ENCODE measurements at places on chromosomes 5 and 9. TPM values are rescaled to one million over a fixed set of nuclear protein-coding genes. Genes with fewer than 3 reads are reported as not detected.

DNA sequence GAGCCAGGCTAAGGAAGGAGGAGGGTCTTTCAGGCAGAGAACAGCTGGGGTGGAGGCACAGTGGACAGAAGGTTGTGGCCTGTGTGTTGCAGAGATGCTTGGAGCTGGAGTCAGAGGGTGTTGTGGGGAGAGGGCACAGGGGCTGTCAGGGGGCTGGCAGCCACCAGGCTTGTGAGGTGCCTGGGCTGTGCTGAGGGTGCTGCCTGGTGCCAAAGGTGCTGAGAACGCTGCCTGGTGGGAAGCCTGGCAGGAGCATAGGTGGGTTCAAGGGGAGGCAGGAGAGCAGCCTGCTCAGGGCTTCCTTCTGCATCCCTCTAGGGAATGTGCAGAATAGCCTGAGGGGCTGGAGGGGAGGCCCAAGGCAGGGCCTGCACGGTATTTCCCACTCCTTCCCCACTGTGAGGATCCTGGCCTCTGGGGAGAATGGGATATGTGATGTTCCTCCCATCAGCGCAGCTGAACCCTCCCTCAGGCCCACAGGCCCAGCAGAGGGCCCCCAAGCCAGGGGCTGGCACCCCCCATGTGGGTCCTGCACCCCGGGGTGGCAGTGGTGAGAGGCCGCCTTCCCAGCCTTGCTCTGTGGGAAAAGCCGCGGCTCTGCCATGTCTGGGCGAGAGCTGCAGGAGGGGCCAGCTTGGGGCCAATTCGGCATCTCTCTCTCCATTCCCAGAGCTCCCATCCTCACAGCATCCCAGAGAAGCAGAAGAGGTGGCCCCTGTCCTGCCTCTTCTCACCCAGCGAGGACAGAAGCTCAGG, 76.3 kb downstream of the CACNA1B start:
- no peak for DNase-seq

NIPAL4 gene
- not detected for total RNA-seq

GLRA1 gene
- total RNA-seq: not detected

FREM1 gene
- total RNA-seq: not detected

GRCh38 chr5:179227580-179228311, 117.5 kb downstream of the ADAMTS2 start:
- DNase-seq: no peak

DNA sequence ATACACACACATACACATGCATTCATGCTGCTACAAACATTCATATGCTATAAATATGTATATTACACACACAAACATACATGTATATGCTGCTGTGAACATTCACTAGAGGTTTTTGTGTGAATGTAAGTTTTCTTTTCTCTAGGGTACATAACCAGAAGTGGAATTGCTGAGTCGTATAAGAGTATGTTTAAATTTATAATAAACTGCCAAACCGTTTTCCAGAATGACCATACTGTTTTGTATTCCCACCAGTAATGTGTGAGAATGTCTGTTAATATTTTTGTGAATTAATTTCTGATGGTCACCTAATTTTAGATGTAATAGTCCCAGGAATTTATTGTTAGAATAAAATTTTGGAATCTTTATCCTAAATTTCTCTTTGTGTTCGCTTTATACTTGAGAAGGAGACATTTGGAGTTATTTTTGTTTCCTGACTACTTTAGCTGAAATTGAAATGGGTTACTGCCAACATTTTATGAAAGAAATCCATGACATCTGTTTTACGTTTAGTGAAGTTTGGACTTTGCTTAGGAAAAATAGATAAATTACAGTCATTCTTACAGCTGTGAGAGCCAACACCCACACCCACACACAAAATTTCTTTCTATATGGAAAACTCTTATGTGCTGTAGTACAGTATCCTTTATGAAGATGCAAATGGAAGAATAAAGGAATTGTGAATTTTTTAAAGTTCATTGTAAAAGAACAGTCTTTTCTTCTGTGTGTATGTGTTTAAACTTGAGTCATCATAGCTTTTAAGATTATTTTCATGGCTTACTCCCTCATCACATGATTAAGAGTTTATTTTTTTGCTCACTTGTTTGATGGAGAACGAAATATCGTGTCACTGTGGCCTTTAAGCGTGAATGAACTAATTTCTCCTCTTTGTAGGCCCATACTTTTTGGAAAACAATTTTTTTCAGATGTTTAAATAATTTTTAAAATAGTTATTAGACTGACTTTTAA, 24.3 kb downstream of the CENPP start:
- no peak for DNase-seq

DNA sequence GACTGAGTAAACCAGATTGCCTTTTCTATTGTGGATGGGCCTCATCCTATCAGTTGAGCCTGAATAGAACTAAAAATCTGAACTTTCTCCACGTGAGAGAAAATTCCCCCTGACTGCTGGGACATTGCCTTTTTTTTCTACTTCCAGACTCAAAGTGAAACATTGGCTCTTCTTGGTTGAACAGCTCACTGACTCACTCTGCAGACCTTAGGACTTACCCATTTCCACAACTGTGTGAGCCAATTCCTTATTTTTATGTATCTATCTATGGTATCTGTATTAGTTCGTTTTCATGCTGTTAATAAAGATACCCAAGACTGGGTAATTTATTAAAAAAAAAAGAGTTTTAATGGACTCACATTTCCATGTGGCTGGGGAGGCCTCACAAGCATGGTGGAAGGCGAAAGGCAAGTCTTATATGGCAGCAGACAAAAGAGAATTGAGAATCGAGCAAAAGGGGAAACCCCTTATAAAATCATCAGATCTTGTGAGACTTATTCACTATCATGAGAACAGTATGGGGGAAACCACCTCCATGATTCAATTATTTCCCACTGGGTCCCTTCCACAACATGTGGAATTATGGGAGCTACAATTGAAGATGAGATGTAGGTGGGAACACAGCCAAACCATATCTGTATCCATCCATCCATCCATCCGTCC, 306.7 kb upstream of the SLC24A2 start:
- no peak for DNase-seq

GRCh38 chr5:439181-439580, 3.8 kb upstream of the EXOC3 start:
- DNase-seq: no peak

DNA sequence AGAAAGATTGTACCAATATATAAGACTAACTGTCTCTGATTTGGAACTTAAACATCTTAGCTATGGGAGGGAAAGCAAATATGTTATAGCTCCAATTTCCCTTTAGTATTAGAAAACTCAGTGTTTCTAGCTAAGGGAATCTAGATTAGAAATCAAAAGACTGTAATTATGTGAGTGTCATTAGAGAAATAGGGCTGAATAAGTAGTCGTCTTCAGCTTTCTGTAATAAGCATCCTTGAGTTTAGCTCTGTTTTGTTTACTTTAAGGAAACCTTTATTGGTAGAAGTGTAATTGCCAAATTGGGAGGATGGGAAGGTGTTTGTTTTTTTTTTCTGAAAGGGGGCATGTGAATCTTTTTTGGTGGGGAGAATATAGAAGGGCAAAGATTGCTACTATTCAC, 5.2 kb downstream of the DMXL1 start:
- DNase-seq: no peak

GRCh38 chr9:124218438-124218982, 39.2 kb upstream of the NEK6 start:
- peak; percentile 54 for DNase-seq

- peak; percentile 68 for DNase-seq
These were observed 1834.5 kb downstream of the EFNA5 start for GRCh38 chr5:105836268-105836667.

DNA sequence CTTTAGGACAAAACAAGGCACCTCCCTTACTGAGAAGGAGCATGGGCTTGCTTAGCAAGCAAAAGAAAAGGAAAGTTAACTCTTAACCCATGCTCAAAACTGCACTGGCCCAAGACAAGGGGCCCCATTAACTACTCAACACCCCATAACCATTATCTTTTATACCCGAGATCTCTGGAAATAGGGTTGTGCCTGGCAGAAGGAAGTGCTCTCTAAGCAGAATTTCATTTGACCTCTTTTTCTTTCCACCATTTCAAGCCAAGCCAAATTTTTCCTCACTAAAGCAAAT, 167.2 kb downstream of the RASEF start:
- no peak for DNase-seq

DNA sequence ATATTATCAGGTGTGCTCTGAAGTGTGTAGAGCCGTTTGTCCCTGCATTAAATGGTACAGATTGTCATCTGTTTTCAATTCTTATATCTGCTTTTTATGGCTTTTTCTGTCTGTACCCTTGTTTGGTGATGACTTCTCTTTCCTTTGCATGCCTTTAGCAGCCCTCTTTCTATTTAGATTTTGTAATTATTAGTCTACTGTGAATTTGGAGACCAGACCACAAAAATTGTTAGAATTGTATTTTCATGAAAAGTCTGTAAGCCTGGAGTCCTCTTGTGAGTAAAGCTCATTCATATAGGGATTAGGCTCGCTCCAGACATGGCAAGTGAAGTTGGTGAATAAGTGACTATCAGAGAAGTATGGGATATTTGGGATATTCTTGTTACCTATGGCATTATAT, 41.7 kb downstream of the NFX1 start:
- DNase-seq: no peak

DNA sequence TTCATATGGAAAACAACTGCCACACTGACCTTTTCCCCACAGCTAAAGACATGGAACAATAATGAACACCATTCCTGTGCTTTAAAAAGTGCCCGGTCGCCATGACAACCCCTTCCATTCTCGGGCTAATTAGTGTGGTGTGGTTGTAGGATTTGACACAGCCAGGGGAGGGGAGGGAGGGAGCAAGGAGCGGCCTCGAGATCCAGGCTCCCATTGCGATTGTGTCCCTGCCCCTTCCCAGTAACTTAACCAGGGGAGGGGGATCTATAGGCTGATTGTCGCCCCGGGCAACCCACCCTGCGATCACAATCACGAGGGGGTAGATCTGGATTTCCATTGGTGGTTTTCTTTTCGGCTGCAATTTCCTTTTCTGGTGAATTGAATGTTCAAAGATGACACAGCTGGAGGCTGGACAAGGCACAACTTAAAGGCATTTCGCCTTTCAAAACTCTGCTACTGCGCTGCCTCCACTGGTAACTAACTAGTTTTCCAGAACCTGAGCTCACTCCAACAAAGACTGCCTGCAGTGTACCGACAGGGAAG, 96.7 kb upstream of the RETREG1 start:
- DNase-seq: peak; percentile 12

DNA sequence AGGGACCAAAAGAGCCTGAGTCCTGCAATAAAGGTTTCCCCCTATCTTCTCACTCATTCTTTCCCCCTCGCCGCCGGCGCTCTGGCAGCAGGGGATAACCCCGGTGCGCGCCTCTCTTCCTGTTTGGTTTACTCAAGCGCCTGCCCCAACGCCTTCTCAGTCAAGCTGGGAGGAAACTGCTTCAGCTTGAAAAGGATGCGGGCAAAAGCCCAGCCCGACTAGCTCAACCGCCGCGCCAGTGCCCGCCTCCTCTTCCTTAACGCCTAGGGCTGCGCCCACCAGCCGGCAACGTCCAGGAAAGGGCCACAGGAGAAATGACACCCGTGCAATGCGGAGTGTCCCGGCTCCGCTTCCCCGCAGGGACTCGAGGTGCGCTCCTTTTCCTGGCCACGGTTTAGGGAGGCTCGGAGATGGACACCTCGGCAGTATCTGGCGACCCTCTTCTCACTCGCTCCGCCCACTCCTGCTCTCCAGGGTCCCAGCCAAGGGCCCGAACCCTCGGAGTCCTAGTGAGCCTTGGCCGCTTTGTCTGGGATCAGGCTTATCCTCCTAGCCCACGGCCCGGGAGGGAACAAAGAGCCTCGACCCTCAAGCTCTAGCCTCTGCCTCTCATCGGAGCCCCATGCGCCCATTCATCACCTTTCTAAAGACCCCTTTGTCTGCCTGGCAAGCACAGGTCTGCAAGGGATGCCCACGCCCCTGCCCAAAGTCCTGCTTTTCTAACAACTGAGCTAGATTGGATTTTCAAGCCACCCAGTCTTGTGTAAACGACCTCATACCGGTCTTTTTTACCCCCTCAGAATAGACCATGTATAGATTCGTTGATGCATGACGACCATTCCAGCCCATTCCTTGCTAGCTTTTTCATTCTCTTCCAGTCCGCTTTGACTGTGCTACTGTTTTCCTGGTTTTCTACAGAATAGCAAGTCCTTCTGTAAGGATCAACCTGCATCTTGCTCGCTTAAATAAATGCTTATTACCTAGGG, 2.0 kb downstream of the ST8SIA4 start:
- peak; percentile 86 for DNase-seq

GRCh38 chr9:89718651-89719050, 113.8 kb downstream of the GADD45G start:
- DNase-seq: no peak

FOXE1 gene
- total RNA-seq: not detected

DNA sequence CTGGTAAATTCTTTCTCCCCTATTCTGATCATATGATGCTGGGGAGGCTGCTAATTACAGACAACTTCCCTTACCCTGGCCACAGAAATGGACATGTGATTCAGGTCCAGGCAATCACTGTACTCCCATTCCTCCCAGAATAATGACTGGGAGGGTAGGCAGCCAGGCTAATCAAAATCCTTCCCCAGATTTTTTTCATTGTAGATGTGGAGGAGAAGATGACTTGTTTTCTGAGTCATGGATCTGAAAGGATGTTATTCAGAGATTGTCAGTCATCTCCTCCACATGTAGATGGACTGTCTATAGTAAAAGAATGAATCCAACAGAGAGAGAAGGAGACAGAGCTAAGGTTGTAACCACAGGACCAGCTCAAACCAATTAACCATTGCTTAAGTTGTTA, 123.9 kb upstream of the PUM3 start:
- no peak for DNase-seq

DNA sequence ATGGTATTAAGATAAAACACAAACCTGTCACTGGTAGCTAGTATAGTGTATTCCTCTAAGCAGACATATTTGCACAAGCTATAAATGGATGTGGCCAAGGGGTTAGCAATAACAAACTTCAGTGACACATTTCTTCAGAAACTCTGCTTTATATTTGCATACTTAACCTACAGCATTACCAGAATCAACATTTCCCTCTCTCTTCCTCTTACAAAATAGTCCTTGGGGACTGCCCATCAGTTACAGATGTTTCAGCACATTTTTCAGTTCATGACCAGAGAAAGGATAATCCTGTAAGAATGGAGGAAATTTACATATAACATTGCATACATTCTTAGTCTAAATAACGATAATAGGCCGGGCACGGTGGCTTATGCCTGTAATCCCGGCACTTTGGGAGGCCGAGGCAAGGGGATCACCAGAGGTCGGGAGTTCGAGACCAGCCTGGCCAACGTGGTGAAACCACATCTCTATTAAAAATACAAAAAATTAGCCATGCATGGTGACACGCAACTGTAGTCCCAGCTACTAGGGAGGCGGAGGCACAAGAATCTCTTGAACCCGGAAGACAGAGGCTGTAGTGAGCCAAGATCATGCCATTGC, 25.3 kb upstream of the SLC1A1 start:
- no peak for DNase-seq

SPINK4 gene
- not detected for total RNA-seq

DNA sequence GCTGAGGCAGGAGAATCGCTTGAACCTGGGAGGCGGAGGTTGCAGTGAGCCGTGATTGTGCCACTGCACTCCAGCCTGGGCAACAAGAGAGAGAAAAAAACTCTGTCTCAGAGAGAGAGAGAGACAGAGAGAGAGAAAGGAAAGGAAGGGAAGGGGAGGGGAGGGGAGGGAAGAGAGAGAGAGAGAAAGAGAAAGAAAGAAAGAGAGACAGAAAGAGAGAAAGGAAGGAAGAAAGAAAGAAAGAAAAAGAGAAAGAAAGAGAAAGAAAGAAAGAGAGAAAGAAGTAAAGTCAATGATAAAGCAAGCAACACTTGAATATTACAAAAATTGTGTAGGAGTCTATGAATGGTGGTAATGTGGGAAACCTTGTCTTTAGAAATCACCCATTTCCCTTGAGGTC, 133.6 kb upstream of the MSX2 start:
- no peak for DNase-seq

Data from LHCN-M2 (cell line).